CD4-positive, alpha-beta T cell treated with Interferon alpha-2 for 1 hour (primary cell): ENCODE measurements at places on chromosomes 7 and 10.
A peak's percentile ranks its signal among the peaks of the same experiment; 100 is the strongest.

DNA sequence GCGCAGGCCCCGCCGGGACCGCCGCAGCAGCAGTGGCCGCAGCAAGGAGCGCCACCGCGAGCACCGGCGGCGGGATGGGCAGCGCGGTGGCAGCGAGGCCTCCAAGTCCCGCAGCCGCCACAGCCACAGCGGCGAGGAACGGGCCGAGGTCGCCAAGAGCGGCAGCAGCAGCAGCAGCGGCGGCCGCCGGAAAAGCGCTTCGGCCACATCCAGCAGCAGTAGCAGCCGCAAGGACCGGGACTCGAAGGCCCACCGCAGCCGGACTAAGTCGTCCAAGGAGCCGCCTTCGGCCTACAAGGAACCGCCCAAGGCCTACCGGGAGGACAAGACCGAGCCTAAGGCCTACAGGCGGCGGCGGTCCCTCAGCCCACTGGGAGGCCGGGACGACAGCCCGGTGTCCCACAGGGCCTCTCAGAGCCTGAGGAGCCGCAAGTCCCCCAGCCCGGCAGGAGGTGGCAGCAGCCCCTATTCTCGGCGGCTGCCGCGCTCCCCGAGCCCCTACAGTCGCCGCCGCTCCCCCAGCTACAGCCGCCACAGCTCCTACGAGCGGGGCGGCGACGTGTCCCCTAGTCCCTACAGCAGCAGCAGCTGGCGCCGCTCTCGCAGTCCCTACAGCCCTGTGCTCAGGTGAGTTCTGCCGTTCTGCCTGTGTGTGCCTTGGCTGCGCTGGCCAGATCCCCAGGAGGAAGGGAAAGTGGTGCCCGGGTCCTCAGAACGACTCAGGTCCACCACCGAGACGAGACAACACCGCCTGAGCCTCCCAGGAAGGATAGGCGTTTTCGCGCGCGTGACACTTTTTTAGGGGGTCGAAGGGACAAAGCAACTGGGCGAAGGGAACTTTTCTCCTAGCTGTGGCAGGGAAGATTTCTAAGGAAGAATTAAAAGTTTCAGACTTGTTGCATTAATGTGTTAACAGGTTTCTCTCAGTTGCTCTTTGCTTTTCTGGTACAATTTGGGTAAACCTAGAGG lies 1.5 kb downstream of the CDK13 start:
- DNase-seq, result peak; percentile 73

DNA sequence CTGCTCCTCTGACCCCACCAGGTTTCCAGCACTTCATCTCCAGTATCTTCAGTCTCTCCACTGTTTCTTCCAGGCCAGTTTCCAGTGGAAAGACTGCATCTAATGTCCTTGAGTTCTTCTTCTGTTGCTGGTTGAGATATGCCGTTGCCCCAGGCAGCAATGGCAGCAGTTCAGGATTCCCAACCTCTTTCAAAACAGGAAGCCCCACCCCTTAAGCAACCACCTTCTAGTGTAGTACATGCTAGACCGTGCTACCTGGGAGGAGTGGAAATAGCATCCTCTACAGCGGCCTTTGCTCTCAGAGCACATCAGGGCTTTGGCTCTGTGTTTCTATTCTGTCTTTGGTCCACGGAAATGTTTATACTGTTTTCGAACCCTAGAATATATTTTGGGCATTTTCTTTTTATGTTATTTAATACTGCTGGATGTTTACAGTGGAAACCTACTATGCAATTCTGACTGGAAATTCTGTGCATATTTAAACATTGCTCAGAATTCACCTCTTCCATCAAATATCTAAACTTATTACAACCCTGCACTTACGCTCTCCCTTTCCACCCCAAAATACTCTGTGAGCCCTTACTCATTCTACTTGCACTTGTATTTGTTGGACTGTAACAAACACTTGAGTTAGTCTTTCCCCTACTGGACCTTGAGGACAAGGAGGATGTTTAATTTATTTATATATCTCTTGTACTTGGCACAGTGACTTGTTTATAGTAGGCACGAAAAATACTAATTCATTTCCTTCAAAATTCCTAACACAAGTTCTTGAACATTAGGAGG lies 8.5 kb upstream of the BPGM start:
- DNase-seq, result no peak

DNA sequence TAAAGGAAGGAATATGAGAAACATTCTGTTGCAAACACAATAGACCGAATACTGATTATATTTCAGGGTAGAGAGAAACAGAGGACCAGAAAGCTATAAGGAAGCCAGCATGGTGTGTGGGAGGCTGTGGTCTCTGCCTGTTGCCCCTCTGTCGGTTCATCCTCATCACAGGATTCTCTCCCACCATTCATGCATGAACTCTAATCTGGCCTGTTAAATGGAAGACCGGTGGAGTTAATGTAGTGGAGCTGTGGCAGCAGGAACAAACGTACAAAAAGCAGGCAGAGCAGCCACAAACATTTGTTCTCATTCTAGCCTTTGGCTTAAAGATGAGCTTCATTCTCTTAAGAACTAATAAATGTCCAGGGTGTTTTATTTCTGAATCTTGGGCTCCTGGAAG lies 902.4 kb downstream of the LRMDA start:
- DNase-seq, result no peak

DNA sequence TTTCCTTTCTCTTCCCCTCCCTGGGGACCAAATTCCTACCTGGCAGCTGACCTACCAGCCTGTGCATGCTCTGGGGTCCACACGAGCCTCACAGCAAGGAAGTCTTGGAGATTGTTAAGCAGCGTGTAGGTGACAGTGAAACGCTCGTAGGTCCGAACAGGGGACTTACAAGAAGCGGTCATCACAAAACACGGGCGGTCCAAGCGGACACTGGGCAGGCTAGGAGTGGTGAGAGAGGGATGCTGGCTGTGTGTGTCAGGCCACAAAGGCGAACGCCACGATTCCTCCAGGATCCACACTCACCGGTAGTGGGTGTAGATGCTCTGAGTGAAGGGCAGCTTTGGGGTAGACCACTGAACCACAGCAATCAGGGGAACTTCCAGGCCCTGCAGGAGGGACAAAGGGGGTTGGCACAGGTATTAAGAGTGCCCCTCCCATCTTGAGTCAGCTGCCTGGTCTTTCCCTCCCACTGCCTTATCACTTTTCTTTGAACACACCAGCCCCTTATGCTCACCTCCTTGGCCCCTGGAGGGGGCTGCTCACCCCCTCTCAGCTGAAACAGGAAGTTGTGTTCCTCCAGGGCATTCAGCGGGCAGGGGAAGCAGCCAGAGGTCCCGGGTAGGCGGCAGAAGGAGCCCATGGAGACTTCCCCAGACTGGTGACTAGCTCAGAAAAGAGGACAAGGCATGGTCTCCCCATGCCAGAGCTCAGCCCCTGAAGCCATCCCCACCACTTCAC lies 2.0 kb downstream of the TRAPPC14 start:
- no peak for DNase-seq

- no peak for DNase-seq
Measured at GRCh38 chr7:32219416-32219815, 149.2 kb upstream of the PDE1C start.

- no peak for DNase-seq
Measured at GRCh38 chr7:23787272-23787671, 77.3 kb downstream of the STK31 start.

DNA sequence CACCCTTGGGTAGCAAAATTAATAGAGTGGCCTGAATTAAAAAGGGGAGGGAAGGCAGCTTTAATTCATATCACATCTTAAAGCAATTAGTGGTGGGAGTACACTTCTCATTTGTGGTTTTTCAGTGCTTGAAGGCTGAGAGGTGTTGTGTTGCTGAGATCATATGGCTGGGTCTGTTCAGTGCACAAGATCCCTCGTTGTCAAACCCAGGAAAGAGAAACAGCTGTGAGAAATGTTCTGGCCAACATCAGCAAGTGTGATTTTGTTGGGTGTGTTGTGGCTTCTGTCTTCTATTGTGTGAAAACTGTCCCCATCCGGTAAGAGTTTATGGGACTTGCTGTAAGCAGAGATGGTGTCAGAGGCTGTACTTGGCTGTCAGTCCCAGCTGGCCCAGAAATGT lies 197.9 kb upstream of the BMPER start:
- DNase-seq, result peak; percentile 43

DNA sequence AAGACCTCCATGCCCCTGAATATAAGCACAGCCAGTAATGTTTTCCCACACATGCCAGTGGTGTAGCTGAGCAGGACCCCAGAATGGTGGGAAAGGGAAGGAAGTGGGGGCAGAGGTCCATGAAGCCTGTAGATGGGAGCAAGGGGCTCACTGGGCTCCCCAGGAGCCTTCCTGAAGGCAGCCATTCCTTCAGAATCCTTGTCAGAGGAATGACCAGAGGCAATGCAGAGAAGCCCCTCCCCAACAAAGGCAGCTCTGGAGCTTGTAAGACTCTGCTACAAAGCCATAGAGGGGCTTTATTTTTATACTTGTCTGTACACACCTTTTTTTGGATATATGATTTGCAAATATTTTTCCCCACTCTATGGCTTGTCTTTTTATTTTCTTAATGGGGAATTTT lies 165.0 kb upstream of the TCF7L2 start:
- DNase-seq, result no peak

- DNase-seq, result no peak
Measured at GRCh38 chr7:84042110-84042539, 152.5 kb downstream of the SEMA3A start.
